ENCODE measurements at places on chromosomes 16 and 17.

DNA sequence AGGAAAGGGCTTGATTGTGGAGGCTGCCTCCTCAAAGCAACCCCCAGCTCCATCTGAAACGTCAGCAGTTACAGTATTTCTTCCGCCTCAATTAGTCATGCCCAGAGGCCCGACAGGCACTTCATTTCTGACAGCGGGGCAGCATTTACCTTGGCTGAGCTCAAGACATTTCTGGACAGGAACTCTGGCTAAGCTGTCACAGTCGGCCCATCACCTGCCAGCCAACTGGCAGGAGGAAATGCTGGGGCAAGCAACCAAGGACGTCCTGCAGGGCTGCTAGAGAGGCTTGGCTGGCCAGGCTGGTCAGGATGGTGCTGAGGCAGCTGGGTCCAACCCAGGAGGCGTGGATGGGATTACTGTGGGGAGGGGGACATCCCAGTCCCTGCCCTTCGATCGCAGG, 27.8 kb downstream of the PLXDC1 start:
- no peak for DNase-seq

DNA sequence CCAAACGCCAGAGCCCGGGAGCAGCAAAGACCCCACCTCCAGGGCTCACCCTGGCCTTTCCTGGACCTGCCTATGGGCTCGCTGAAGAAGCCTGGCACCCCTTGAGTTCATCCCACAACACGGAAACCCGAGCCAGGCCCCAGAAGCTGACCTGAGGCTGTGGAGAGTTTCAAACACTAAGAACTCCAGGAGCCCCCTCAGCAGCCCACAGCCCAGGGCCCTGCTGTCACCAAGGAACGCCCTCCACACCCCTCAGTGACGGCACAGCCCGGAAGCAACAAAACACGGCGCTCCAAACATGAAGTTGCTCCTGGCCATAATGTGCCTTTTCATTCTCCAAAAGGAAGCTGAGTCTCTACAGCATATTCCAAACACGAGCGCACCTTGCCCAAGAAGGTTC, 9.2 kb downstream of the SLC38A10 start:
- DNase-seq: no peak

DNA sequence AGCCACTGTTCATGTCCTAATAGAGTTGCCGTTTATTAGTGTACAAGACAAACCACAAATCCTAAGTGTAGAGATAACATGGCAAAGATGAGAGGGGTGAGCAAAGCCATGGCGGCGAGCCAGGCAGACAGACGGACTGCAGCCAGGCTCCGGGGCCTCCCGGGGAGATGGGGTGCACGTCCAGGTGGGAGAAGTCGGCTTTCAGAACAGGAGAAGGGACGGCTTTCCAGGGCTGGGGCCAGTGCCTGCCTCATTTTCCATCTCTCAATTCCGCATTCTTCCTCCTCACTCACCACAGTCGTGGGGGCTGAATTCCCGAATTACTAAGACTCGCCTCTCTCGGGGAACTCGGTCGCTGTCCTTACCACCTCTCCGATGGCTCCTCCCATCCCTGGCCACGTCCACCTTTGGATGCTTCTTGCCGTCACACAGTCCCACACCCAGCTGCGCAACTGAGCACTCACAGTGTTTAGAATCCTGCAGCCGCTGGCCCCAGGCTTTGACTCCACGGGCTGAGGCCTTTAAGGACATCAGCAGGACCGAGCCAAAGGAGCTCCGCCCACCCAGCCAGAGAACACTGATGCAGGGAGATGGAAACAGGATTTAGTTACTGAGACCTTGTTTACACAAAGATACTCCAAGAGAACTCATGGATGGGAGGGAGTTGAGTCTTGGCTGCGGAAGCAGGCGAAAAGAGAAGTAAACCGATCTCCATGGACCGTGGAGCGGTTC, 59.7 kb downstream of the RNF112 start:
- no peak for DNase-seq

- no peak for DNase-seq
These were observed 587.6 kb downstream of the CDH11 start for GRCh38 chr16:64534180-64534780.

- DNase-seq: peak; percentile 57
These were observed 8.8 kb upstream of the MLKL start for GRCh38 chr16:74709441-74709877.

DNA sequence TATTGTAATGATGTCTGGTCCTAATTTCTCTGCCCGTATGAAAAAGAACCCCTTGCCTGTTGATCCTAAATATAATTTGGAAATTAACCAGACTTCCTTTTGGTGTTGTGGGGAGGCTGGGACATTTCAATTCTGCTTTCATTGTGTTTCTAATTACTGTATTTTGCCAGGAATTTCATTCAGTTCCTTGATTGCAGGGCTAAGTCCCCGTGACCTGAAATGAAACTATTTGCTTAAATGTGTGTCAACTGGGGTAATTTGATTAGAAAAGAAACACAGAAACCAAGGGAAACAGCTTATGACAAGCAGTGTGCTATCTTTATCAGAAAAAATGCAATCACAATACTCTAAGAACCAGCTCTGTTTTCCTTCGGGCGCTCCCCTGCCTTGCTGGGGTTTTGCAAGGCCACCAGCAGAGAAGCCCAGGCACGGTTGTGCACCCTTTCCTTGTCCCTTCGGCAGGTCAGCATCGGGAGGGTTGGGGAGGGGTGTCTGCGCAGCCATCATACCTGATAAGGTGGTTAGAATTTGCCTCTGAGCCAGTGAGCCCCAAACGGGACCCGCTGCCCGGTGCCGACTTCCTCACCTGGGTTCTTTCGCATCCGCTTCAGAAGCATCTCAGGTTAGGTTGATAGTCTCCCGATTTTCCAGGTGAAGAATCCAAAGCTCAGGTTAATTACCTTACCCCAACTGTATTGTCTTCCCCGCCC, 19.4 kb downstream of the KLHL36 start:
- no peak for DNase-seq

GRCh38 chr16:79444572-79444971, 156.0 kb downstream of the MAF start:
- no peak for DNase-seq

GRCh38 chr16:54822892-54823291, 107.8 kb upstream of the IRX5 start:
- no peak for DNase-seq

GRCh38 chr16:50924759-50925545, 183.1 kb downstream of the CYLD start:
- DNase-seq: no peak

- no peak for DNase-seq
These were observed 99.5 kb downstream of the CDH13 start for GRCh38 chr16:82726306-82726705.

GRCh38 chr16:70752426-70752825, 48.5 kb downstream of the VAC14 start:
- no peak for DNase-seq

DNA sequence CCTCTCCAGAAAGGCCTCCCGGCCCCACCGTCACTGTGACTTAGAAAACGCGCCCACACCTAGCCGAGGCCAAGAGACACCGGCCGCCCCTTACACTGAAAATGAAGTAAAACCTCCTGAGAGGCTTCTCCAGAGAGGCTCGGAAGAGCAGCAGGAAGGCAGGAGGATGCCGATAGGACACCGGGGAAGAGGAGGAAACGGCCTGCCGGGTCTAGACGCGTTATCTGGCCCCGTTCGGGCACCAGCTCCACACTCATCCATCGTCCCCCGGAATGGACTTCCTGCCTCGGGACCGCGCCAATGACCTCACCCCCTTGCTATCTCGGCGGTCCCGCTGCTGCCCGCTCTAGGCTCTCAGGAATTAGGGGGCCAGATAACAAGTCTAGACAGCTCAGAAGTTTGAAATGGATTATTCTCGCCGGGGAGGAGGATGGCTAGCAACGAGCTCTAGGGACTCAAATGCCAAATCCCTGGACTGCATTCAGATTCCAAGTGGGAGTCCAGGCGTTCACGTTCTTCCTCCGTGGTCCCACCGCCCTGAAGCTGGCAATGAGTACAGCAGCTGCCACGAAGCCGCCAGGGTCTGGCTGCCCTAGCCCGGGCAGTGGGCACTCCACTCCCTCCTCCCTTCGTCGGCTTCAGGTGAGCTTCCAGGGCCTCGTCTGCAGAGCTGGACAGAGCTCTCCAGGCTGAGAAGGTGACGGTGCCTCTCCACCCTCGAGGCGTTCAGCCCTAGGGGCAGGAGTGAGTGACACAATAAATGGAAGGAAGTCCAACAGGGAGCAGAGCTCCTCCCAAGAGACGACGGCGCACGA, 350.9 kb downstream of the FOXL1 start:
- no peak for DNase-seq

DNA sequence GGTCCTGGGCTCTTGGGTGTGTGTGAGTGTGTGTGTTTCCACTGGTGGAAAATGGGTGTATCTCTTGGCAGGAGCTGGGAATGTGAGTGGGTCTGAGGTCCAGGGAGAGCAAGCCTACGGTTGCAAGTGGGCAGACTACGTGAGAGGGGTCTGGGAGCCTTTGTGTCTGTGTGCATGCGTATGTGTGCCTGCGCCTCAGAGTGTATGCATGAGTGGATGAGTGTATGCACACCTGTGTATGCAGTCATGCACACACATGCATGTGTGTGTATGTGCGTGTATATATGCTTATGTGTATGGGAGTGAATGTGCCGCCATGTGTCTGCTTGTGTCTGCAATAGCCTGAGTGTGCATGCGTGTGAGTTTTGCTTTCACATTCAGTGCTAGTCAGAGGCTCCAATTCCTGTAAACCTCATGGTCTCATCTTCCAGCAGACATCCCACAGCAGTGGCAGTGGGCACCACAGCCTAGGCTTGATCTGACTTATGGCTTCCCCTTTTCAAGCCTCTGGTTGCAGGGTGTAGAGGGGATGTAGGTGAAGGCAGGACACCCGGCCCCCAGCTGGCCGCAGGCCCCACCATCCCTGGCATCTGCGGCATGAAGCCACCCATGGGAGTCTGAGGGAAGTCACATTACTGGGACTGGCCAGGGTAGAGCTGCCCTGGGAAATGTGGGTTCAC, 19.7 kb upstream of the RMI2 start:
- no peak for DNase-seq

DNA sequence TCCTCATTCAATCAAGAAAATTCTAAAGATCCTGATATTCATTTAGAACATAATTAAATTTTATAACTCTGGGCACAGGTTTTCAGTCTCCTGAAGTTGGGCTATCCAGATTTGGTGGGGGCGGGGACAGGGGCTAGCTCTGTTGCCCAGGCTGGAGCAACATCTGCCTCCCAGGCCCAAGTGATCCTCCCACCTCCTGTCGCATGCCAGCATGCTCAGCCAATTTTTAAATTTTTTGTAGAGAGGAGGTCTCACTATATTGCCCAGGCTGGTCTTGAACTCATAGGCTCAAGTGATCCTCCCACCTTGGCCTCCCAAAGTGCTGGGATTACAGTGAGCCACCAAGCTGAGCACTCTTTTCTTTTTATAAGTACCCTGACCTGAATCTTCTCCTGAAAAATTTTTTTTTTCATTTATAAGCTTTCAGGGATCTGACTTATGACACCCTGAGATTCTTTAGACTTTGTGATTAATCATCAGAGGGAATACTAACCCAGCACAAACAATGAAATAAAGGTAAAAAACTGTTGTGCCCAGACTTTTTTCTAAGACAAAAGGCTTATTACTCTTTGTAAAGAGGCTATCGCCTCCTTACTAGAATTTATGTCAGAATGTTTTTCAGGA, 62.6 kb downstream of the TUBD1 start:
- no peak for DNase-seq

DNA sequence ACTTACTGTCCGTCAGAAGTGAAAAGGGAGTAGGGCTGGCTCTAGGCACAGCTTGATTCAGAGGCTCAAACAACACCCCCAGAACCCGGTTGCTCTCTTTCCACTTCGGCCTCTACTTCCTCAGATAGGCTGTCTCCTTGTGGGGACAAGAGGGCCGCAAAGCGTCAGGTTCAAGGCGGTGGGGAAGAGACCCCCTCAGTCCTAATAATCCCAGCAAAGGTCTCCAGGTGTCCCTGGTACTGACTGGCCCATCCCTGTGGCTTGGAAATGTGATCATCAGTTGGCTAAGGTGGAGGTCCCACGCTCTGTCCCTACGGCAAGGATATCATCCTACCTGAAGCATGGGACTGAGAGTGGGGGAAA, 26.0 kb downstream of the NGFR start:
- no peak for DNase-seq

GRCh38 chr17:46182961-46183360, 10.3 kb downstream of the KANSL1 start:
- DNase-seq: no peak

DNA sequence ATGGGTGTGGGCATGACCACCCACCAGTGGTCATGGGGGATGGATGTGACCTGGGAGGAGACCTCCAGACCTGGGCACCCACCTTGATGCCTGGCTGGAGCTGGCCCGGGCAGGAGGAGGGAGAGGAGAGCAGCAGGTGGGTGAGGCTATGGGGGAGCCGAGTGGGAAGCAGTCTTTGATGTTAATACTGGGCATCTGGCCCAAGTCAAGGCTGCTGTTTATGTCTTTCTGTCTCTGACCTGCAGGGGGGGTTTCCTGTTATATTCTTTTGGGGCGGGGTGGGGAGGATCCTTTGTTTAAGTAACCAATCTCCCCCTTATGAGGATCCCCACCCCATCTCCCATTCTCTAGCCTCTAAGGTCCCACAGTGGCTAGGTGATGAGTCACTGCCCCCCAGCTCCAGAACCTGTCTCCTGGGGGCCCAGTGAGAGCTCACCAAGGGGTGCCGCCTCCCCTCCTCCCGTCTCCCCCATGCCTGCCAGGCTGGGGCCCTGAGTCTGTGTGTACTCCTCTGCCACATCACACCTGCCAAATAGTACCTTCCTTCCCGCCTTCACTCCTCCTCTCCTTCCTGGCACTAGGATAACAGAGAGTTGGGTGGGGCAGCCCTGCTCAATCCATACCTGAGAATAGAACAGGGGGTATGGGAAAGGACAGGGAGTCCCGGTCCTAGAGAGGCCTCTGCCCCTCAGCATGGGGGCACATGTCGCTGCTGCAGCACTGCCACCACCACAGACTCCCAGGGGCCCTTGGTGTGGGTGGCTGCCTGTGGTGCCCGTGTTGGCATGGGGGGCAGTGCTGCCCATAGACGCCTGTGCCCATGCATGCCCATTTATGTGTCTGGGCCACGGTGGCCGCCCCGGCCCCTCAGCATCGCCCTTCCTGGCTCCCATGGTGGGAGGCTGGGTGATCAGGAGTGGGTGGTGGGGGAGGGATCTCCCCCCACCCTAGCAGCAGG, 7.3 kb downstream of the THRA start:
- DNase-seq: no peak
